Hypothalamus (tissue), 51 donors: ENCODE measurements at places on chromosomes 1 and 21.

DNA sequence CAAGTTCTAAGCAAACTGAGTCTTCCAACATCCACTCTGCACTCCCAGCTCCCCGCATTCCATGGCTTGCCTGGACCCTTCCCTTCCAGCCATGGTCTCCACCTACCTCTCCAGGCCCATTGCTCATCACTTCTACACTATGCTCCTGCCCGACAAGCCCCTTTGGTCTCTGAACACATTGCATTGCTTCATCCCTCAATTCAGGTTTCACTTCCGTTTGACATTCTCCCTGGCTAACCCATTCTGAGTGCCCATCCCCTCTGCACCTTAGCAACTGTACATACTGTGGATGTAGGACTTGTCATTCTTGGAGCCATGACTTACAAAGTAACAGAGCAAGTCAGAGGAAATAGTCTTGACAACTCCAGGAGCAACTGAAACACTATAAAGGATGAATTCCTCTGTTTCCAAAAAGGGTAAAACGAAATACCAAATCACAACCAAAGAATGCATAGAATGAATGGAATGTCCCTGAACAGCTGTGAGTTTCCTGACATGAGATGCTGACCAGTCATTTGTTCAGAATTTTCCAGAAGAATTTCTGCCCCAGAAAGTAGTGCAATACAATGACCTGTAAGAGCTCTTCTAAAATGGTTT lies 66.7 kb downstream of the KCNJ6 start:
- DNase-seq = no peak

GRCh38 chr1:210627755-210628154 lies 299.1 kb downstream of the HHAT start:
- DNase-seq = no peak

DNA sequence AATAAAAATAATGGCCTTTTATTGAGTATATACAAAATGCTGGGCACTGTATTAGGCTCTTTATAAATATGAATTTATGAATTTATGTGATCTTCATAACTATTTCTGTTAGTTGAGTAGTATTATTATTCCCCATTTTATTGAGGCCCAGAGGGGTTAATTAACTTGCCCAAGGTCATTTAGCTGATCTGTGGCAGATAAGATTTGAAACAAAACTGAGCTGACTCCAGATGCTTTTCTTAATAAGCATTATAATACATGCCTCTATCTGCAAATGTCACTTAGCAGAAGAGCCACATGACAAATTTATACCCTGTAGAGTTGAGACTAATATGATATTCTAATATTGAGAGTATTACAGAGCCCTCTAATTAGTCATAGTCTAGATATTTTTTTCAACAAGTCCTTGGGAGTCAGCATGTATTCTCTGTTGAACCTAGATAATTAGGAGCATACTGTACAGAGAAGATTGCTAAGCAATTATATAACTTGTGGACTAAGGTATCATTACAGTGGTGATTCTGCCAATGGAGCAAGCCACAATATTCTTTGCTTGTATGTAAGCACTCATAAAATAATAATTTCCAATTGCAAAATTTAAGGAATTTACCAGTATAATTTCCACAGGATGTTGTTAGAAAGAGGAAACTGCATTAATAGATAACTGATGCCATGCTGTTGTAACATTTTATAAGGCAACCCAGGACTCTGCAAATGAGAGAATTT lies 112.0 kb downstream of the LRRC40 start:
- DNase-seq = no peak

DNA sequence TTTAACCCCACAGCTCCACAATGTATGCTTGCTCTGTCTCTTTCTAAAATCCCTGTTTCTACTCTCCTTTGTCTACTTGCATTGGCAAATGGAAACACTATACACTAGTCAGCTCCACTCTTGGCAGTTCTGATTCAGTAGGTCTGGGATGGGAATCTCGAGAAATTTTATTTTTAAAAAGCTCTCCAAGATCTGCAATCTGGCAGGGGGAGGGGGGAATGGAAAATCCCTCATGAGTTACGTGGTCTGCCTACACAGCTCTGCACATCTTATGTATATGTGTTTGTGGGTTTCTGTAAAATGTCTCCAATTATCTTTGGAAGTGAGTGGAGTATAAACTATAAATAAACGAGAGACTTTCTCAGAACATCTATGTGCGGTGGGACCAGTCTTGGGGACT lies 9.9 kb upstream of the GALNT2 start:
- DNase-seq = no peak

GRCh38 chr1:179547021-179547535 lies 28.7 kb downstream of the NPHS2 start:
- no peak for DNase-seq
